Liver (tissue), 10 donors: ENCODE measurements at places on chromosomes 4 and X. TPM values are rescaled to one million over a fixed set of nuclear protein-coding genes. Genes with fewer than 3 reads are reported as not detected.

Gene PPP2R2C
- under 0.01 TPM for total RNA-seq

DNA sequence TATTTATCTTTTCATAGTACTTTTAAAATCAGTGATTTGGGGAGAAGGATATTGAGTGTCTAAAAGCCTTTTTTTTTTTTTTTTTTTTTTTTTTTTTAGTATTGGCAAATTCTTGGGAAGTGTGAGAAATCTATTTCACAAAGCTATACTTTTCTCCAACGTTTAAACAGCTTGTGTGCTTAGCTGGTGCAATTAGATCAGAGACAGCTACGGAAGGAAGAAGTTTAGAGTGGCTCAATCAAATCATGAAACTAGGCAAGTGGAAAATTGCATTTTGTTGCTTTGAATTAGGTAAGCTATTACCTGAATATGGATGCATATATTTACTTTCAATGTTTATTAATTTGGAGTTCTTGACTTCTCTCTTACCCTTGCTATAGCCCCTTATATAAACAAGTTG is 1001.9 kb downstream of the PDHA2 start:
- DNase-seq = no peak

DNA sequence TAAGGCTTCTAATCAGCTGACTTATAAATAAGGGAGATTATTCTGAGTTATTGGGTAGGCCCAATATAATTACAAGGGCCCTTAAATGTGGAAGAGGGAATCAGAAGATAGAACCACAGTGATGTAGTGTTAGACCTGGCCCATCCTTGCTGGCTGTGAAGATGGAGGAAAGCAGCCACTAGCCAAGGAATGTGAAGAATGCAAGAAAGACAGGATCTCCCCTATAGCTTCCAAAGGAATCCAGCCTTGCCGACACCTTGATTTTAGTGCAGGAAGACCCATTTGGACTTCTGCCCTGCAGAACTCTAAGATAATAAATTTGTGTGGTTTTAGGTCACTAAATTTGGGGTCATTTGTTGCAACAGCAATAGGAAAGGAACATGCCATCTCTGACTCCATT is 150.6 kb downstream of the SPATA18 start:
- no peak for DNase-seq

Gene TMLHE
- total RNA-seq = 21.3 TPM

GRCh38 chrX:148928811-148929210 is 428.4 kb downstream of the AFF2 start:
- no peak for DNase-seq

- DNase-seq = no peak
Observed at GRCh38 chr4:31261632-31262031, 541.5 kb downstream of the PCDH7 start.

DNA sequence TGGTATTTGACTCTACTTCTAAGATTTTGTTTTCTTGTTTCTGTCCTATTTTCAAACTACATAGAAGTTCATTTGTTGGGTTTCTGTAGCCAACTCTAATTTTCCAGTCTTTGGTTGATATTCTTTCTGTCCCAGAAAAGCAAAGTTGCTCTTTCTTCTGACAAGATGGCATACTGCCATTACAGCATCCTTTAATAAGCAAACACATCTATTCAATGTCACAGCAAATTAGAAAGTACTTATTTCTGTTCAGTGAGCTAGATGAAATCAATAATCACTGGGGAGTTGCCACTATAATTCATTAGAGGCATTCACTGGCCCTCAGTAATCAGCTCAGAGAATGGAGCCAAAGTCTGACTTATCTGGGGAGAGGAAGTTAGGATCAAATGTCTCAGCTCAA is 1258.0 kb upstream of the IGFBP7 start:
- DNase-seq = no peak

Gene APLN
- total RNA-seq = 0.19 TPM

Gene LRRC66
- total RNA-seq = 0.25 TPM

GRCh38 chr4:169941141-169941540 is 85.1 kb downstream of the MFAP3L start:
- DNase-seq = no peak

- DNase-seq = no peak
Observed at GRCh38 chr4:112979881-112980421, 69.5 kb upstream of the ANK2 start.

GRCh38 chr4:186485561-186486062 is 69.8 kb downstream of the MTNR1A start:
- DNase-seq = no peak
